ENCODE measurements at places on chromosomes 5 and 9.

DNA sequence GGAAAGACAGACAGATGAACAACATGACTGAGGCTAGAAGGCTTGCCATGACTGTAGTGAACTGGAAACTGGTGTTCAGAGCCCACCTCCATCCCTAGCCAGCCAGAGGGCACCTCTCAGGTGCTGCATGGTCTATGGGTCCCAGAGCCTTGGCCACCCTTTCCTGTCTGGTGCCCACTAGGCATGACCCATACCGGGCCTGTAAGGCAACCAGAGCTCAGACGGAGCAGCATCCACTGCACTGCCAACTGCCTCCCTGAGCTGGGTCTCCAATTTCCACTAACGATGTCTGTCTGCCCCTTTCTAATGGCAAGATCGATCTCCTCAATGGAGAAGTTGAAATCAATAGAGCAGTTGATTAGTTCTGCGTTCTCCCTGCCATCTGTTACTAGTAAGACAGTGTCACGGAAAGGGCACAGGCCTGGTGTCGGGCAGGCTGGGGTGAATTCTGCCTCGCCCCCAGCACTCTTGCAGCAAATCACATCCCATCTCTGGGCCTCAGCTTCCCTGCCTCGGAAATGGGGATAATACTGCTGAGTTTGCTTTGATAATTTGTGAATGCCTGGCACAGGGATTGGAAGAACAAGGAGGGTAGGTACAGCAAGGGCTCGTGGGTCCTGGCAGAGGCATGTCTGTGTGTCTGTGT, 172.3 kb upstream of the MVB12B start:
- no peak for DNase-seq

- no peak for DNase-seq
Observed at GRCh38 chr9:95313010-95313498, 4.5 kb downstream of the FANCC start.

GRCh38 chr5:62167561-62168057, 138.4 kb upstream of the KIF2A start:
- DNase-seq, result no peak

DNA sequence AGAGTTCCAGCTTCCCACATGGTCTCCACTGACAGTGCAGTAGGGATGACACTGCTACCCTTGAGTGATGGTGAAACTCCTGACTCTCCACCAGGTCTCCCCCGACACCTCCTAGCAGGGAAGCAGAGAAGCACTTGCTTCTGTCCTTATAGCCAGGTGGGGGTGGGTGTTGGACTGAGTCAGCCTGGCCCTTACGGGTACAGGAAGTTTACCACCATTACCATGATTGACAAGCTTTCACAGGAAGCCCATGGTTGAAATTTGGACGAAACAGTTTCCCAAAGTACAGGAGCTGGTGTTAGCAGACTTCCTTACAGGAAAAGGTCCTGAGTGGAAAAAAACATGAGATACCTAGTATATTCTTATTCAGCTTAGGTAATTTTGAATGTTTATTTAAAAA, 3.1 kb upstream of the FBXL7 start:
- DNase-seq, result no peak

DNA sequence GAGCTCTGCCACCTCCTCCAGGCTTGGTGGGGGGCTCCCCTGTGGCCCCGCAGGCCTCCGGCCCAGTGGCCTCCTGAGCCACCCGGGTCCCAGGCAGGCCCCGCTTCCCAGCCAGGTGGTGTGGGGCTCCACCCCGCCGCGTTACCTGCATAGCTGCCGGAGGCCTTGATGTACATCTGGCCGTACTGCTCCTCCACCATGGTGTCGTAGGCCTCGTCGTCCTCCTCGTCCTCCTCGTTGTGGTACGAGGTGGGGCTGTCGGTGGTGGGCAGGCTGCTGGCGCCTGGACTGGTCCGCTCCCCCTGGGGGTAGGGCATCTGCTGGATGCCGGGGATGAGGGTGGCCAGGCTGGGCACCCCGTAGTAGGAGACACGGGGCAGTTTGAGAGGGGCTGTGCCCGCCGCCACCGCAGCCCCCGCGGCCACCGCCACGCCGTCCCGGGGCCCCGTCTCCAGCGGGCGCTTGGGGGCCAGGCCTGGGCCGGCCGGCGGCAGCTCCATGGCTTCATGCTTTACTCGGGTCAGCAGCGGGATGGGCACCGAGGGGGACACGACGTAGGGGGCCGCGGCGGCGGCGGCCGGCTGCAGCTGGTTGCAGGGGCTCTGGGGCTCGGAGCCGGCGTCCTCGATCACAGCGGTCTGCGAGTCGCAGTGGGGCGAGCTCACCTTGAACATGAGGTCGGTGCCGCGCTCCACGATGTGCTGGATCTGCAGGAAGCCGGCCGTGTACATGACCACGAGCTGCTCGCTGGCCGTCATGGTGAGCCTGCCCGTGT, 45.4 kb downstream of the NACC2 start:
- DNase-seq, result no peak

DNA sequence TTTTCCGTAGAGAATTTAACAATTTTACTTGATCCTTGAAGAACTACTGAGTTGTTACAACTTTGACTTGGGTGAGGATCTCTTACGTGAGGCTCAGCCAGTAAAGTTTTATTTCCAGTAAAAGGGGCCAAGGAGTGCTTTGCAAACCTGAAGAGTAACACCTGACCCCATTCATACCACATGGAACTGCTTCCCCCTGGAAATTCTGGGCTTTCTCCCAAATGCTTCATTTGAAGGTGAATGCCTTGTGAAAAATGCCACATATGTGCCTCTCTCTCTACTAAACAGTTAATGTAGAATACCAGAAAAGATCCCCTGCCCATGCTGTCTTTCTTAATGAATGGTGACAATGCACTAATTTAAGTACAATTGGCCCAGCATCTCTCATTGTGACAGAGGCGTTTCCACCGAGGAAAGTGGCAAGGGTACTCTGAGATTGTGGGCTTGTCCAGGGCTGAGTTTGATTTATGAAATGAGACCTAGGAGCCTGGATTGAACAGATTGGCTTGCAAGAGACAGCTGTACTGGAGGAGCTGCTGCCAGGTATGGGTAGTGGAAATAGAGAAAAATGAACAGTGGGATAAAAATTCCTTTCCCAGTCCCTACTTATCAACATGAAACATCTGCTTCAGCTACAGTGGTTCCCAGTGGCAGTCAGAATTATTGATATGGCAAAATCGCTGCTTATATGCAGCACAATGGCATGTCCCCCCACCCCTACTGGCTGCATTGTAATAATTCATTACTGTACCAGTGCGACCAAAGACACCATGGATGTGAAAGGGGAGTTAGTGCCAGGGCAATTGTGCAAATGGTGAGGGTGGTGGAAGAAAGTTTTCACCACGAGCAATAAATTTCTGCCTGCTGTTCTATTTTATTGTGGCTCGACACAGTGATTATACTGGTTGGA, 843.7 kb upstream of the WWC1 start:
- no peak for DNase-seq

DNA sequence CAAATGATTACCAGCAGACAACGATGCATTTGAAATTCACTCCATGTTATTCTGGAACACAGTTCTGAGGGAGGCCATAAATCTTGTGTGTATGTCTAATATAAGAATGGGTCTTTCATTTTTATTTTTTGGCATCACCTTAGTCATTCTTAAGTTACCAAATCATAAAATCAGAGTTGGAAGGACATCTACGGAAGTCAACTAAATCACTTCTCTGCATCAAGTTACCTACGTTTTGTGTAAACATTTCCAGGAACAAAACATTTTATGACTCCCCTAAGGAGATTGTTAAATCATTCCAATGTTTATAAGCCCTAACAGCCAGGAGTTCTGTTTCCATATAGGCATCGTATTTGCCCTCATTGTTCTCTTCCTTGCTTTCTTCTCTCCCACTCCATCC, 378.2 kb downstream of the FAM170A start:
- DNase-seq, result no peak

- no peak for DNase-seq
Observed at GRCh38 chr5:59058969-59059687, 476.3 kb downstream of the RAB3C start.

GRCh38 chr5:88094906-88095496, 173.6 kb downstream of the TMEM161B start:
- DNase-seq, result no peak

GRCh38 chr5:40570408-40571129, 109.1 kb upstream of the PTGER4 start:
- no peak for DNase-seq

- DNase-seq, result no peak
Observed at GRCh38 chr9:134222018-134222573, 57.7 kb upstream of the RNU6ATAC start.

- DNase-seq, result no peak
Observed at GRCh38 chr5:174291162-174291561, 245.7 kb downstream of the NSG2 start.

- DNase-seq, result no peak
Observed at GRCh38 chr9:115103746-115104477, 14.0 kb downstream of the TNC start.

GRCh38 chr9:94948567-94949235, 222.2 kb downstream of the AOPEP start:
- no peak for DNase-seq

DNA sequence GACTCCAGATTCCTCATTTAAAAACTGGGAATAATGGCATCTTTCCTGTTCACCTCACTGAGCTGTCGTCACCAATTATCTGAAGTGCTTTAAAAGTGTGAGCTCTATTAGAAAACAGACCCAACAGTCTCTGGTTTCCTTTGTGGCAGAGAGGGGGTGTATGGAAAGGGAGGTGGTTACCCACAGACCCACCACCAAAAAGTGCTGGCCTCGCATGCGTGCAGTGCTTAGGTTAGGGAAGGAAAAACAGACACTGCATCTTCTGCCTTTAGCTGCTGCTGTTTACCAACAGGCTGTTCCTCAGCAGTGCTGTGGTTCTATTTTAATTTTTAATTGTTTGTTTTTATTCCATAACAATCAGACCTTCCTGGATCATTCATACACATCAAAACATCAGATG, 249.6 kb downstream of the PIK3R1 start:
- no peak for DNase-seq

DNA sequence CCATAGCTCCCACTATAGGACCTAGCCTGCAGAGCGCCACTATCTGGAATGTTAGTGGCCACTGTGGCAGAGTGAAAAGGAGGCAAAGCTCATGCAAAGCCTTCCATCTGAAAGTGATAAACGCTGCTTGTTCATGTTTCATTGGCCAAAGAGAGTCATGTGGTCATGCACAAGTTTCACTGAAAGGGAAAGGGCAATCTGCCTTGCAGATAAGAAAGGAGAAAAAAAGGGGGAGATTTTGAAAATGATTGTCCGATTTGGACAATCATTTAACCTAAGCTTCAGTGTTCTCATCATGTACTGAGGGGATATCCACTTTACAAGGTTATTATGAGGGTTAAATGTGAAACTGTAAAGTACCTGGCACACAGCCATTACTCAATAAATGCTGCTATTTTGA, 9.0 kb upstream of the MOB3B start:
- no peak for DNase-seq

DNA sequence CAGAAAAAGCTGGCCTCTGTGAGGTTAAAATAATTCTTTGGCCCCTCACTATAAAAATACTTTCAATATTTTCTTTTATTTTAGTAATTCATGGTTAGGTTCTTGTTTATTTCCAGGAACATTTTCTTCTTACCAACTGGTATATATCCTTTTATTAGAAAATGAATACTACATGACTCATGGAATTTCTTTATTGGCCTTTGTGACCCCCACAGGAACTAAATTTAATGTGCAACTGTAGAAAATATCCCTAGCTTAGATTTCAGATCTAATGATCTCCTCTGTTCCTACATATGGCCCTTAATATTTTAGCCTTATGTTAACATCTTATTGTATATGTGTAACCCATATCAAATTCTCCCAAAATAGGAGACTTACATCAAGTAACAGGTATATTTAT, 429.9 kb downstream of the NR2F1-AS1 start:
- DNase-seq, result no peak

DNA sequence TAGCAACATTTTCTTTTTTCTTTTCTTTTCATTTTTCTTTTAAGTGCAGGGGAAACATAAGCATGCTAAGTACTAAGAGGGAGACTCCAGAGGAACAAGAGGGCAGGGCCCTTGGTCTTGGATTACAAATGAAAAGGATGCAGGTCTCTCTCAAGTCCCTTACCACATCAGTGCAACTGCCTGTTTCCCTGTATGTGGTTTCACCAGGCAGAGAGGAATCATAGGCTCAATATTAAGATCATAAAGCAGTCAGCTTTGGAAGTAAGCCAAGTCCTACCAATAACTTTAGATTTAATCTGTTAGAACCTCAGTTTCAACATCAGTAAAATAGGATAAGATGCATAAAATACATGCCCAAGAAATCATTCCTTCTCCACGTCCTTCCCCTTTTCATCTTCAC, 422.7 kb upstream of the PAPPA start:
- DNase-seq, result no peak

- no peak for DNase-seq
Observed at GRCh38 chr5:125032286-125032685, 285.8 kb upstream of the ZNF608 start.

- DNase-seq, result no peak
Observed at GRCh38 chr5:91024727-91025126, 358.4 kb downstream of the ARRDC3 start.

- DNase-seq, result no peak
Observed at GRCh38 chr9:134618833-134619447, 22.7 kb upstream of the COL5A1 start.

GRCh38 chr5:53884417-53884816, 324.0 kb downstream of the NDUFS4 start:
- DNase-seq, result no peak

GRCh38 chr5:14663734-14664269, 716 bp upstream of the OTULIN start:
- no peak for DNase-seq

- no peak for DNase-seq
Observed at GRCh38 chr9:81598811-81599210, 90.5 kb downstream of the TLE1 start.

DNA sequence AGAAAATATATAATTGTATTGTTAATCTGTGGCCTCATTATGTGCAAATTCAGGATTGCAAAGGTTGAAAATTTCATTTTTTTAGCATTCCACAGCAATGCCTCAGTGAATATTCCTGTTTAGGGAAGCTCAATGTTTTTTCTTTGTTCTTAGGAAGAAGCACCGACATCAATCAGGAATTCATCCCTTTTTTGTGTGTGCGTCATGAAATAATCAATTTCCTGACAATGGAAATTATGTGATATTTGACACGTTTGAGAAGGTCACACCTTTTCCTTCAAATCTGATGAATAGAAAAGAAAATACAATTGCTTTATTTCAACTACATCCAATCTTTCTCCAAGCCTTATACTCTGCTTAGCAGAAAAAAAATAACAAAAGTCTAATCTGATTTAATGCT, 662.8 kb upstream of the FTMT start:
- no peak for DNase-seq

DNA sequence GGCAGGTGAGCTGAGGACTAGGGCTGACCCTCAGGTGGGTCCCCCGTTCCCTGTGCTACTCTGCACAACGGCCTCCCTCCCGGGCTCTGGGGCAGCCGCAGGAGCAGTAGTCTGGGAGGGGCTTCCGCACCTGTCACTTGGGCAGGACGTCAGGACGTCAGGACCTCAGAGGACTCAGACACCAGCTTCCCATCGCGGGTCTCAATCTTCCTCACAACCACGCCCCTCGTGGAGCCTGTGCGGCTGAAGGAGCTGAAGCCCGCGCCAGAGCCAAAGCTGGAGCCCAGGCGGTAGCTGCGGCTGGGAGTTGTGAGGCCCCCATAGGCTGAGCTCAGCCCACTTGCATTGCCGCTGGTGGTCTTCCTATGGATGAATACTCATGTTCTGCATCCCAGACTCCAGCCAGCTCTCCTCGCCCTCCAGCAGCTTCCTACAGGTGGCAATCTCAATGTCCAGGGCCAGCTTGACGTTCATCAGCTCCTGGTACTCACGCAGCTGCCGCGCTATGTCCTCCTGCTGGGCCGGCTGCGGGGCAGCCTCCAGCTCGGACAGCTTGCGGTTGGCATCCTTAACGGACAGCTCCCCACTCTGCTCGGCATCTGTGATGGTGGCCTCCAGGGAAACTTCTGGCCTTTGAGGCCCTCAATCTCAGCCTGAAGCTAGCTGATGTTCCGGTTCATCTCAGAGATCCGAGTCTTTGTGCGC, 381.4 kb upstream of the RGMB start:
- no peak for DNase-seq
